Stimulated activated CD4-positive, alpha-beta T cell treated with anti-CD3 and anti-CD28 coated beads, TNF-alpha, amount 100 ng/mL, for 4 hours (primary cell): ENCODE measurements at places on chromosomes 5 and 9.

- no peak for DNase-seq
These were observed 284.5 kb downstream of the DEPDC1B start for GRCh38 chr5:60415443-60415842.

DNA sequence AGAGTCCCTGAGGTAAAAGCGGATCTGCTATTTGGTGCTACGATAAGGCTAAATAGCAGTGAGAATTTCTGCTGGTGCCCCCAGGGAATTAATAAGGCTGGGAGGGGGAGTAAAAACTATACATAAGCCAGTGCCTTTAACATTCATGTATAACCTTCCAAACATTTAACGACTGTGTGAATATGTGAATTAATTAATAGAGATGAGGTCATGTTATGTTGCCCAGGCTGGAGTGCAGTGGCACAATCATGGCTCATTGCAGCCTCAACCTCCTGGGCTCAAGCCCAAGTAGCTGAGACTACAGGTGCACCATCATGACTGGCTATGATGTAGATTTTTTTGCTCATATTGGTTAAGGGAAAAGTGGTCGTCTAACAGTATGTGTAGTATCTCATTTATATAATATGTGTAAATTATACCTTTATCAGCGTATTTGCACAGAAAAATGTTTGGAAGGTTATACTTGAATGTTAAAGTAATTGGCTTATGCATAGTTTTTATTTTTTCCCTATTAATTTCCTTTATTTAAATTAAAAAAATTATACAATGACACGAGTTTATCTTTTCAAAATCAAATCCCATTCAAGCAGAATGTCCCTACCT, 64.6 kb downstream of the EHMT1 start:
- no peak for DNase-seq

DNA sequence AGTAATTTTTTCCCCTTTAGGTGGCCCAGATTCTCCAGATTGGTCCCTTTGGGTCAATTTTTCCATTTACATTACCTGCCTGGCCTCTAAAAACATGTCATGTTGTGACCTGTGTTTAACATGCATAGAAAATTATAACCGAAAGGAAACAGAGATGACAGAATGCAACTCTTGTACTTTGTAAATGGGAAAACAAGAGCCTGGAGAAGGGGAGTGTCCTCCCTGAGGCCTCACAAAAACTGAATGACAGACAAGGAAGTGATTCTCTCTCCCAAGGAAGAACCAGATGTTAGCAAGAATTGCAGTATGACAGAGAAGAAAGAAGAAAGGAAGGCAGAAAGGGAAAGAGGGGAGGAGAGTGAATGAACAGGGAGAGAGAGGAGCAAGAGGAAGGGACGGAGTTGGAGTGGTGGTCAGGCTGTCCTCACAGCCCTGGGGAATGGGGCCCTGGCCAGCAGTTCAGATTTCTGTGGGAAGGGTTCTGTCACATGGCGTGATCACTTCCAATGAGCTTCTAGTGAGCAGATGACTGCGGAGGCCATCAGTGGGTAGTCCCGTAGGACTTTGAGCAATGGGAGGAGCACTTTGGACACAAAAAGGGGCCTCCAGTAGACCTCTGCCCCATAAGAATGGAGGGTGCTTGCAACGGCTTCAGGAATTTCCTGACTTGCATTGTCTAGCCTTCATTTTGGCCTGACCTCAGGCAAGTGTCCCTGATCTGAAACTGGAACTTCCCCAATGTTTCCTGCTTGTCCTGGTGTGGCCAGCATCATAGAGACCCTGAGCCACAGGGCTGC, 31.6 kb downstream of the ABLIM3 start:
- DNase-seq = no peak

DNA sequence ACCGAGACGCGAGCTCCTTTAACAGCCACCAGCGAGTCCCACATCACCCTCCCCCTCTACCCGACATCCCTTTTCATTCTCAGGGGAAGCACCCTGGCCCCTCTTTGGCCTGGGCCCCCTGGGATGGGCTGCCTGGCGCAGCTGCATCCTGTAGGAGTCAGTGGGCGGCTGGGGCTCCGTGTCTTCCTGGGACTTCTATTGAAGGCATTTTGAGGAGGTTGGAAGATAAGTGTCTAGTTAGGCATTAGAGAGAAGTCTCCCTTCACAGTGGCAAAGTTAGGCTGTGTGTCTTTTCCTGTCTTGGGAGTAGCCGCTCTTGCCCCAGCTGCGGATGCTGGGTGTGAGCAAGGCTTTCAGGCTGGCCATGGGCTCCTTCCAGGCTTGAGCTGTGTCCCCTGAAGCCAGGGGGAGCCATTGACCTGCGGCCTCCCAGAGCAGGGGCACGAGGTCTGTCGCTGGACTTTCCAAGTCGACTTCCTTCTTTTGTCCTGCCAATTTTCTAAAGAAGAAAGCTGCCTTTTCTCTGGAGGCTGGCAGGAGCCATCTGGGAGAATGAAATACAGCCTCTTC, 18.6 kb upstream of the NKD2 start:
- no peak for DNase-seq

DNA sequence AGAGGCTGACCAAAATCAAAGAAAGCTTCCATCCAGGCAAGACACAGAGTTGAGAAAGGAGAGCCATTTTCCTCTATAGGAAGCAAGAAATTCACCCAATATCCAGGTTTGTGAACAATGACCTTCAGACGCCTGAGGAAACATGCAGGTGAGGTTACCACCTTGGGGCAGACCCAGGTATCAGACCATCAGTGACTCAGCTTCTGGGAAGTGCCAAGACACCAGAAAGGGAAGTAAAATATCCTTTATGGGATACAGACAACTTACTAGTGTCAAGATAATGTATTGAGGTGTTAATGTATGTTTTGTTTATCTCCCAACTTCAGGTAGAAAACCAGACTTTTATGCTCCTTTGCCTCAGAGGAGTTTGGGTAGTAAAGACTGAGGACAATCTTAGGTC, 2.2 kb upstream of the DTWD2 start:
- no peak for DNase-seq

DNA sequence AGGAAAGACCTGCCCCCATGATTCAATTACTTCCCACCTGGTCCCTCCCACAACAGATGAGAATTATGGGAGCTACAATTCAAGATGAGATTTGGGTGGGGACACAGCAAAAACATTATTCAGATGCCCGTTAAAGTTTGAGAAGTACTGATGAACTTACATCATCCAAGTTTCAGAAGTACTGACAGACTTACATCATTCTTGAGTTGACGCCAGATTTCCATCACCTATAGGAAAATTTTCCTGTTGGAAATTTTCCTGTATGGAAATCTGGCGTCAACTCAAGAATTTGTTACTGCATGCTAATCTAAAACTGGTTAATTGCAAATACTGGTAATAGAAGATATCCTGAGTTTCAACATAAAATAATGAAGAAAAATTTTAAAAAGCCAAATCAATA, 975.9 kb downstream of the MAT2B start:
- no peak for DNase-seq

DNA sequence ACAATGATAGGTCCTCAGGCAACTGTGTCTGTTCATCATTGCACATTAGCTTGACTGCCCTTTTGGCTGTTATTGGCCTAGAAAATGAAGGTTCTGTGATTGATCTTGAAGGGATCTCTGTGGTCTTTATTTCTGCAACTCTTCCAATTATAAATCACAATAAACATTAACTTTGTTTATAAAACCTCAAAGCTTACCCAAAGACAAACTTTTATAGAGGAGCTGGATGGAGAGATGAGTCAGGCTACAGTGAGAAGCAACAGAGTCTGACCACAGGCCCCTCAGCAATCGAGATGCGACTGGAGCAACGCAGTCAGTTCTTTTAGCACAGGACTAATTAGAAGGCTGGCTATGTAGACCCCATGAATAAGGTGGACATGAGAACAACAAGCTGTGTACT, 5.3 kb downstream of the MACROH2A1 start:
- no peak for DNase-seq

DNA sequence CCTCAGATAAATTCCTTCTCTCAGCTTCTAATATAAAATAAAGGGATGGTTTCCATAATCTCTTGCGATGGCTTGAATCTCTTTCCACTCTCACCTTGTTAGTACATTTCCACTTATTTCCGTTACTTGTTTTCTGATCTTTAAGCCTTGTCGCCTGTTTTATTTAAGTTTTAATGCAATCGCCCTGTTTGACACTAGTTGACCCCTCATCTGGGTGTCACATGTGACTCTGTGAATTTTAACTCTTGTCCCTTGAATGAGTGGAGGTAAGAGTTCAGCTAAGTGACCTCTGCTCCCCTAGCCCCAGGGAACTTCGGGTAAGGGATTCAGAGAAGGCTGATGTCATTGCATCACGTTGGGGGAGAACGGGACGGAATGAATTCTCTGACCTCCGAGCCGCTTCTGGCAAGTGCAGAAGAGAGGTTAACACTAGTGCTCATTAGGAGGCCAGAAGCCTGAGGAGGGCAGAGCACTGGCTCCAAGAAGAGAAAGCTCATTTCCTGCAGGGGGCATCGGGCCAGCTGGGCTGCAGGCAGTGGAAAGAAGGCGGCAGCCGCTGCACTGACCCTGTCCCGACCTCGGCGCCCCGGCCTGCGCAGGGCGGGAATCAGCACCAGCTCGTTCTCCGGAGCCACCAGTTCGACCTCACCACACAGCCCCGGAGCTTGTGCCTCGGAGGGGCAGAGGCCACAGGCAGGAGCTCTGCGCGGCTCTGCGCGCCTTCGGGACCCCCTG, 569 bp downstream of the HINT2 start:
- DNase-seq = no peak

GRCh38 chr5:146249801-146250200, 46.4 kb downstream of the RBM27 start:
- DNase-seq = no peak

DNA sequence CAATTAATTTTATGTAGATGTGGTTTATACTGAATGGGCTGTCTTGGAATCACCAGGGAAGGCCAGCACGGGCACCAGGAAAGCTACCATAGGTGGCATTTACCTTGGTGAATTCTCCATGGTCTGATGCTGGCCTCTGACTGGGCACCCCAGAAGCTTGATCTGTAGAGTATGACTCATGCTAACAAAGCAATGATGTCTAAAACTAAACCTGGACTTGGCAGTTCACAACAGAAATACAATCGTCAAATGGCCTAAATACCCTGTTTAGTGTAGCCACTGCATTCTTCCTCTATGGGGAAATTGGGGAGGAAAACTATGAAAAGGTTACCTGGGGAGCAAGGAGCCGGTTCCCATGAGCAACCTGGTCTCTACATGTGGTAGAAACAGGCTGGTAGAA, 98.0 kb downstream of the ATPSCKMT start:
- DNase-seq = no peak

- no peak for DNase-seq
These were observed 402.9 kb downstream of the CYLC2 start for GRCh38 chr9:103397868-103398600.

DNA sequence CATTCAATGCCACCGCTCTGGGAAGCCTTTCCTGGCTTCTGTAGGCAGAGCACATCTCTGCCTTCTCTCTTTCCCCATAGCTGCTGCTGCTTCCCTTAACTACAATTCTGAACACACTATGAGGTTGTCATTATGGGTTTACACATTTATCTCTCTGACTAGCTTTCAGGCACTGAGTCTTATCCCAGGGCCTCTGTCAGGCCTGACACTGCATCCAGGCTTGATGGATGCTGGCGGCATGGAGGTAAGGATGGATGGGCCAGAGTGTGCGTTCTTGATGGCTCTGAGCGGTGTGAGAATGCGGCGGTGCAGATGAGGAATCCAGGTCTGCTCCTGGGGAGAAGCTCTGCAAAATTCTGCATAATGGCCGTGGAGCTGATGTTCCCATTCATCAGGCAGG, 6.3 kb downstream of the KCNIP1 start:
- no peak for DNase-seq

- no peak for DNase-seq
These were observed 3.8 kb upstream of the STPG3 start for GRCh38 chr9:137247135-137247915.

GRCh38 chr5:132430746-132431145, 59.8 kb downstream of the IRF1 start:
- DNase-seq = no peak

DNA sequence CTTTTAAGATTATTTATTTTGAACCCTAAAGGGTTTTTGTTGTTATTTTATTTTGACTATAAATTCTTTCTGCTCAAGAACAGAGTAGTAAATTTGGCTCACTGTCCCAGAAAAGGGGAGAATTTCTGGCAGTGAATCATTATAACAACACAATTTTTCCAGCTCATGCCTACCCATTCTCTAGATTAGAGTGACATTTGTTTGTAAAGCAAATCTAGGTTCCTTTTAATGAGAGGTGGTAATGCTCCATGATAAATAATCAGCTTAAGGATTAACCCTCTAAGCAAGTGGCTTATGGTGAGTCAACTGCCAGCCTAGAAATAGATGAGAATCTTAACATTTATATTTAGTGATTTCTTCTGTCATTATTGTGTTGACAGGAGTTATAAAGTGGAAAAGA, 409.2 kb downstream of the NFIB start:
- DNase-seq = no peak

- DNase-seq = no peak
These were observed 160.0 kb downstream of the RMI1 start for GRCh38 chr9:84140535-84141101.

- no peak for DNase-seq
These were observed 81.7 kb upstream of the SPTLC1 start for GRCh38 chr9:92196909-92197308.

DNA sequence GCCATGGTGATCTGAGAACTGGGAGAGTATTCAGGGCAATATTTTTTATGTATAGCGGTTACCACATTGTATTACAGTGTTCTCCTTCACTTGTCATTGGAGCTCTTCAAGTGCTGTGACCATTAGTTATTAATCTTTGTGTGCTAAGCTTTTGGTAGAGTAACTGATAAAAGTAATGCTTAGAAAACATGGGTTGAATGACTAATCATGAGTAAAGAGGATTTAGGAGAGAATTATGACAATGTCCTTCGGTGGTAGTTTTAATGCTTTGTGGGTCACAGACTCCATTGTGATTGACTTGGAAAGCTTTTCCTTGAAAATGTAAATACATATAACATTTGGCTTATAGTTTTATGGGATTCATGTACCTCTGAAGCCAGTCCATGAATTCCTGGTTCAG, 21.4 kb downstream of the TGFBR1 start:
- no peak for DNase-seq

DNA sequence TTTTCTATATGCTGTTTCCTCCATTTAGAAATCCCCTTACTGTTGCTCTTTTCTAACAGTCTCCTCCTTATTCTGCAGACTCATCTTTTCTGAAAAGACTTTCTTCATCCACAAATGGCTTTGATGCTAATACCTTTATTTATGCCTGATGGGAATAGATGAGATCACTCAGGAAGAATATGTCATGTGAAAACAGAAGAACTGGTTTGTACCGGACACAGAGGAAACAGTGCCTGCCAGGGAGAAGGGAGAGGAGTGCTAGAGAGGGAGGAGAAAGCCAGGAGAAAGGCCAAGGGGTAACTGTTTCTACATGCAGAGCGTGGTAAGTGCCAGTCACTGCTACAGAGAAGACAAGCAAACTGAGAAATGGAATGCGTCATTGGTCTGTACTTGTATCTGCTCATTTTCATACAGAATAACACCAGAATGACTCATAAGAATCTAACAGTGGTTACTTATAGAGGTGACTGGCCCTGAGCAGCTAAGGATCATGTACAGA, 45.9 kb upstream of the PJA2 start:
- DNase-seq = no peak
